D341Med (cell line): ENCODE measurements at places on chromosomes 12 and 14.

GRCh38 chr12:65892841-65893251 is 68.6 kb downstream of the HMGA2 start:
- no peak for DNase-seq

- no peak for DNase-seq
Measured at GRCh38 chr14:86373886-86374285, 843.9 kb downstream of the FLRT2 start.

GRCh38 chr12:110619534-110619953 is 5.6 kb downstream of the TCTN1 start:
- no peak for DNase-seq

GRCh38 chr12:52319097-52319496 is 2.1 kb downstream of the KRT83 start:
- no peak for DNase-seq

GRCh38 chr12:107921062-107921461 is 146.6 kb downstream of the ASCL4 start:
- no peak for DNase-seq
